ENCODE measurements at places on chromosomes 1 and 21.

- no peak for DNase-seq
Measured at GRCh38 chr1:240194120-240194519, 102.4 kb downstream of the FMN2 start.

DNA sequence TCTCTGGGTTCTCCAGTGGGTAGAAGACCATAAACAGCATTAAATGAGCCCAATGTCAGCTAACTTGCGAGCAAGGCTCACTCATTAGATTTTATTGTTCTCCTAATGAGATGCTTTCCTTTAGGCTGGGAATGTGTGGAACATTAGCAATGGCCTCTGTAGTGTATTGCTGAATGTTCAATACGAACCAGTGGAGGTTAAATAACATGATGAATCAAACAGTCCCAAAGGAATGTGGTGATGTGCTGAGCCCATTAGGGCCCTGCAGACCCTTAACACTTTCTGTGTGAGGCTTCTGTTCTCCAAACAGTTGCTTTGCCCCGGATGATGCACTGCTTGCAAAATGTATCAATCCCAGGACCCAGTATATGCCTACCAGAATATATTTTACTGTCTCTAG, 225.5 kb downstream of the ATG4C start:
- DNase-seq, result no peak

- DNase-seq, result no peak
Measured at GRCh38 chr1:119554183-119554582, 47.2 kb downstream of the HSD3B1 start.

GRCh38 chr21:14479241-14479786, 66.8 kb downstream of the SAMSN1 start:
- no peak for DNase-seq

GRCh38 chr1:205569411-205570172, 62.2 kb downstream of the ELK4 start:
- DNase-seq, result no peak

- no peak for DNase-seq
Measured at GRCh38 chr1:43585557-43585956, 54.9 kb downstream of the PTPRF start.

DNA sequence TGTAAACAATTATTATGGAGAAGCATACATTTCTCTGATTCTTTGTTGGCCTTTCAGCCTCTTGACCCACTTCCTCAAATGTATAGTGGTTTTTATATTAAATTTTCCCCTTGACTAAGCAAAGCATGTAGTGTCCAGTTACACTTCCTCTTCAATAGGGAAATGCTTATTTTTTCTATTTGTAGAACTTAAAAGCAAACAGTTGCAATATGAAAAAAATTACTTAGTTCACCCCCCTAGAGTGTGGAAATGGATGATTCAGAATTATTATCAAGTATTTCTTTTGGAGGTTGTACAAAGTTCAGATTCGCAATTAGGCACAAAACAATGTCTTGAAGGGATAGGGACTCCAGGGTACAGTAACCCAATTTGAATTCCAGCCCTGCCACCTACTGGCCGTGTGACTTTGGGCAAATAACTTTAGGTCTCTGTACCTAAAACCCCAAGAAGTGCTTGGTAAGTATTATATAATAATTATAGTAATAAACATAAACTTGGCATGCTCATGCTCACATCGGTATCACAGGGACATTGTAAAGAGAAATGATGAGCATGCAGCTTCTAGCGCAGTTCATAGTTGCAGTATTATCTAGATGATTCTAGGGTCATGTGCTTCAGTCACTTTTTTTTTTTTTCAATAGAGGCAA, 28.6 kb upstream of the IFNGR2 start:
- DNase-seq, result no peak

GRCh38 chr1:119081267-119081666, 59.2 kb downstream of the WARS2 start:
- no peak for DNase-seq

- DNase-seq, result no peak
Measured at GRCh38 chr1:192950926-192951325, 108.2 kb downstream of the UCHL5 start.

DNA sequence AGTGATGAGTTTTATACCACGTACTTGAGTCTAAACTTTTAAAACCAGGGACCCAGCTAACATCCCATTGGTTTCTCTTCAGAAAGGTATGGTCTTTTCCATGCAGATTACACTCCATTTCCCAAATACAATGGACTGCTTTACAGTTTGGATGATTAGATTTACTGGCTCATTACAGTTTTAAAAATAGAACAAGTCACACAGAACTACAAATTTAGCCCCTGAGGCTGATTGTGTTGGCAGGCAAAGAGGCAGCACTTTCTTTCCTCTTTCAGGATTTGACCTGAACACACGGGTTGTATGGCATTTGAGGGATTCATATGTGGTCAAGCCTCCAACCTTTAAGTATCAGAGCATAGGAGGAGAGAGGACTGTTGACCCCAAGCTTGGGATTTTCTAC, 21.8 kb upstream of the VTCN1 start:
- no peak for DNase-seq

DNA sequence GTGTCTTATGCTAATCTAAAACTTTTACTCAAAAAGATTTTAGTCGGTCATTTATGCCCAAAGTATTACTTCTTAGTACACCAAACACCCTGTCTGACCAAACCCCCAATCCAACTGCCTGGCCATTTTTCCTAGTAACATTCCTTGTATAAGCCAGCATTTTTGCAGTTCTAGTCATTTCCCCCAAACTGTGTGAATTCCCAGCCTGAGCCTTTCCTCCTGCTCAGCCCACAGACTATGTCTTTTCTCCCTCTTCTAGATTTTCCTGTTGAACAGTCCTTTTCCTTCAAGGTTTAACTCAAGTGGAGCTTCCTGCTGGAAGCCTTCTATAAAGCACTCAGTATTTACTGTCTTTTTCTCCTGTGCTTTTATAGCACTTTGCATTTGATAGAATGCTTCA, 843.8 kb downstream of the USP25 start:
- no peak for DNase-seq

GRCh38 chr1:203597331-203598090, 29.1 kb upstream of the ATP2B4 start:
- no peak for DNase-seq

DNA sequence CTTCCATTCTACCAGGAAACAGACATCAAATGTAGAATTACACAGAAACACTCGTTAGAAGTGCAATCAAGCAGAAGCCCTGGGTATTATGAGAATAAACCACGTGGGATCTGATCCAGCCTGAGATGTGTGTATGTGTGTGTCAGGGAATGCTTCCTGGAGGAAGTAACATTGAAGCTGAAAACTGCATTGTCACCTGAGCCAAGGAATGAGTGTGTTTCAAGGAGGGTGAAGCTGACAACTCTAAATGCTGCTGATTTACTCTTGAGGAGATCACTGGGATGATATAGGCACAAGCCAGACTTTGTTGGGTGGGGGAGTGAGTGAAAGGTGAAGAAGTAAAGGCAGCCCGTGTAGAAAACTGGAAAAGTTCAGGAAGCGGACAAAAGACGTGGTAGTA, 27.6 kb downstream of the FAAH start:
- DNase-seq, result no peak

DNA sequence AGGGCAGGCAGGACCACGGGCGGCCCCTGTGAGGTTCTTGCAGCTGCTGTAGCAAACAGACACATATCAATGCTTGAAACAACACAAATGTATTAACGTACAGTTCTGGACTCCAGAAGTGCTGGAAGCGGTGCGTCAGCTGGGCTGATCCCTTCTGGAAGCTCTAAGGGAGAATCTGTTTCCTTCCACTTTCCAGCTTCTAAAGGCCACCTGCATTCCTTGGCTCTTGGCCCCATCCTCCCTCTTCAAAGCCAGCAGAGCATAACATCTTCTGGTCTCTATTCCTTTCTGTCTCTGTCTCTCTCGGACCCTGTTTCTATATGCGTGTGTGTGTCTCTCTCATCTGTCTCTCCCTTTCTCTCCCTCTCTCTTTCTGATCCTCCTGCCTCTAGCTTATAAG, 102.3 kb downstream of the SPSB1 start:
- no peak for DNase-seq

DNA sequence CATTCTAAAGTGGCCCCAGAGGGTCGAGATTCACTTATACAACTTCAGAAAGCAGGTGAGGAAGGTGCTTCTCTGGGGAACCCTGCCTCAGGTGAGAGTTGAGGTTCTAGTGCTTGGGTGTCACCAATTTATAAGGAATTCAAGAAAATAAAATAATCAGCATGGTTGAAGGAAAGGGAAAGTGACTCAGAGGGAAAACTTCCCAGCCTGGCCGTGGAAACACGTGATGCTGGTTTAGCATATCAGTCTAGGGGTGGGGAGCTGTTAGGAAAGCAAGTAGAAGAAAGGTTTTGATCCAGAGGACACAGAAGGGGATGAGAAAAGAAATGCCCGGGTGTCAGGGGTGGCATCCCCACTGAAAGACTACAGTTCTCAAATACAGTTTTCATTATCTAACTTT, 37.7 kb upstream of the TMEM125 start:
- DNase-seq, result no peak

GRCh38 chr1:4336507-4336906, 317.9 kb upstream of the AJAP1 start:
- no peak for DNase-seq

GRCh38 chr1:160863774-160864131, 1.1 kb upstream of the CD244 start:
- no peak for DNase-seq

GRCh38 chr21:42780617-42781016, 98.7 kb downstream of the WDR4 start:
- no peak for DNase-seq

DNA sequence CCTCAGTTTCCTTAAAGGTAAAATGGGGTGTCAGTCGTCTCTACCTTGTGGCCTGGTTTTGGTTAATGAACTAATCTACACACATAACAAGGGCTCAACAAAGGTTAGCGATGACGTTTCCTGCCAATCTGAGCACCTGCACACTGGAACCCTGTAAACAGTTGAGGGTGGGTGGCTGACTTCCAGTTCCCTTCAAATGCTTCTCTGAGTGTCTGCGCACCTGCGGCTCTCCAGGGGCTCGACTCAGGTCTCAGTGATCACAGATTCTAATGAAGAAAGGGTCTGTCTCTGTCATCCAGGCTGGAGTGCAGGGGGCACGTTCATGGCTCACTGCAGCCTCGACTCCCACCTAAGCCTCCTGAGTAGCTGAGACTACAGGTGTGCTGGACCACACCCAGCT, 3.3 kb upstream of the AGPAT3 start:
- DNase-seq, result no peak

- DNase-seq, result no peak
Measured at GRCh38 chr1:234222561-234223280, 150.5 kb upstream of the COA6 start.

GRCh38 chr1:5908461-5909375, 83.5 kb downstream of the NPHP4 start:
- no peak for DNase-seq

- no peak for DNase-seq
Measured at GRCh38 chr1:51794260-51794659, 84.3 kb downstream of the NRDC start.

DNA sequence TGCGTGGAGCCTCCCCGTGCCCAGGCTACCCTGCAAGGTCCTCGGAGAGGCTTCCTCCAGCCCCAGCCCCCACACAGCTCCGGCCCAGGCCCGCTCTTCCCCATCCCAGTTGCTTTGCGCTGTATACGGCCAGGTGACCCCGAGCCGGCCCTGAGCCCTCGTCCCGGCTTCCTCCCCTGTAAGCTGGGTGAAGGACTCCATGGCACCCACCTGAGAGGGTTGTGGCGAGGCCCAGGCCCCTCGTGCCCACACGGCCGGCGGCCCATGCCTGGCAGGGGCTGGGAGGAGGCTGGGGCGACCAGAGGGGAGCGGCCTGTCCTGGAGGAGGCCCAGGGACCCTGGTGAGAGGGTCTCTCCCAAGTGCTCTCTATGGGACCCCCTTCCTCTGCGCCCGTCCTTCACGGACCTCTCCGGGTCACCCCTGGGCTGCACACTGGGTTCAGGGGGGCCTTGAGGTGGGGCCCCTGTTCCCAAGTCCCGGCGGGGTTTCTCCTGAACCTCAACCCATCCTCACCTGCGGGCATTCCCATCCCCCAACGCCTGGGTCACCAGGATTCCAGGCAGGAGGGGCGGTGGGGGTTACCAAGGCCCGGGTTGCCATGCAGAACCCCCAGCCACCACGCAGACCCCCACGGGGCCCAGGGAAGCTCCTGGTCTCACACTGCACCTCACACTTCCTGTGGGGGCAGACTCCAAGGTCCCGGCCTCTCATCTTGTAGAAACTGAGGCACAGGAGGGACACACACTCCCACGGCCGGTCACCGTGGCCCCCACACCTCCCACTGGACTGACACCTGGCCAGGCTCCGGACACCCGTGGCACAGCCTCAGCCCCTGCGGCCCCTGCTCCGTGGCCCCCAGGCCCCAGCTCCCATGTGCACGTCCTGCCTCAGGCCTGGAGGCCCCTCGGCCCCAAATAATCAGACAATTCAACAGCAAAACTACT, 25.2 kb downstream of the COL6A1 start:
- DNase-seq, result no peak

- DNase-seq, result no peak
Measured at GRCh38 chr1:220564216-220564615, 36.3 kb downstream of the MARK1 start.

DNA sequence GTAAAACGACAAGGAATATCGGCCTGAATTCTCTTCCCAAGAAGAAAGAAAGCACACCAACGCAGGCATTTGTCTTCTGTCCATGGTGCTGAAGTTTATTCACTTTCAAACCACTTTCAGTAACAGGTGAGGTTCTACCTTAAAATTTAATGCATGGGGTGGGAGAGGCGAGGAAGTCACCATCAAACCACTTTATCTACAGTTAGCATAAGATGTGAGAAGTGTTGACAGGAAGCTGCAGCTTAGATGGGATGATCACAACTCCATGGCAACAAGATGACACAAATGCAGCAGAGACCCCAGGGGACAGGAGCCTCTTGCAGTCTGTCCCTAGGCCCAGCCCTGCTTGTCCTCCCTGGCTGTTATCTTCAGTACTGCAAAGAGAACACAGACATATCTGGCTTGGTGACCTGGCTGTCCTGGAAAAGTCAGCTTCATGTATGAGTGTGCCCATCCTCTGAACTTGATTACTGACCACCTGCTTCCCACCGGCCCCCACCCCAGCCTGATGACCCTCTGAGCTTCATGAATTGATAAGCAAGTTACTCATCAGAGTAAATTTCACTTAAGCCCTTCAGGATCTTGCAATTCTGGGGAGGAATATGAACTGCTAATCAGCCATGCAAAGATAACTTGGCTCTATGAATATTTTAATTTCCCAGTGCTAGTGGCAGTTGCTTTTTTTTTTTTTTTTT, 1.8 kb downstream of the NPPA start:
- no peak for DNase-seq

- no peak for DNase-seq
Measured at GRCh38 chr21:37005548-37006485, 685 bp upstream of the RIPPLY3 start.

DNA sequence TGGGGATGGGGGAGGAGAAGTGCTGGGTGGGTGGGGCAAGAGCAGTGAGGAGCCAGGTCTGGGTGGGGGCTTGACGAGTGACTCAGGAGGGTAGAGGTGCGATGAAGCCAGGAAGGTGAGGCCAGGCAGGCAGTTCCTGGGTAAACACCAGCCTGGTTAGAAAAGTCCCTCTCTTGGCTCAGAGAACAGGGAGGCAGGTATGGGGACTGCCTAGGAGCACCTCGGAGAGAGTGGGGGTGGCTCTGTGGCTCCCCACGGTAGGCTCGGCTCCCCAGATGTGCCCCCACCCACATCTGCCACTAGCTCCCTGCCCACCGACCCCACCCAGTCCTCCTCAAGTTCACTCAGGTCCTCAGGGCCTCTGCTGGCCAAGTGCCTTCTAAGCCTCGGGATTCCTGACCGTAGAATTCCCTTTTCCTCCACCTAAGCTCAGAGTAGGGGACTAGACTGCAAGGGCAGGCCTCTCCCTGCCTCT, 1.2 kb downstream of the HSPG2 start:
- DNase-seq, result no peak

- DNase-seq, result peak; percentile 68
Measured at GRCh38 chr1:11918799-11919519, 7.3 kb downstream of the KIAA2013 start.

GRCh38 chr1:210467440-210468043, 138.8 kb downstream of the HHAT start:
- DNase-seq, result no peak

Data from ascending aorta (tissue), 2 donors.